Kidney capillary endothelial cell (primary cell): ENCODE measurements at places on chromosomes 5 and 9.

- DNase-seq, result no peak
Observed at GRCh38 chr9:111872886-111873285, 23.7 kb upstream of the UGCG start.

- no peak for DNase-seq
Observed at GRCh38 chr5:153352685-153353219, 137.7 kb upstream of the GRIA1 start.

DNA sequence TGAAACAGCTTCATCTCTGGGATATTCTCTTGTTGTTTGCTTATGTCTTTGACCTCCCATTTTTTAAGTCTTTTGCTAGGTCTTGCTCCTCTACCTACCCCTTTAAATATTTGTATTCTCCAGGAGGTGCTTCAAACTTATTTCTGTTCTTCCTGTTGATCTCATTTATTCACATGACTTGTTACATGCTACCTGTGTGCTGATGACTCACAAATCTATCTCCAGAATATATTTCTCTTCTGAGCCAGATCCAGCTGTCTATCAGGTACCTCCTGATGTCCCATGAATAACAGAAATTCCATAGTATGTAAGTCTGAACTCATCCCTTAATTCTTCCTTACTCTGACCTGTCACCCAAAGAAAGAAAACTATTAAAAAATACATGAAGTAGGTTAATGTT, 11.0 kb downstream of the NIPBL start:
- no peak for DNase-seq

- no peak for DNase-seq
Observed at GRCh38 chr5:39040875-39041274, 33.3 kb downstream of the RICTOR start.

DNA sequence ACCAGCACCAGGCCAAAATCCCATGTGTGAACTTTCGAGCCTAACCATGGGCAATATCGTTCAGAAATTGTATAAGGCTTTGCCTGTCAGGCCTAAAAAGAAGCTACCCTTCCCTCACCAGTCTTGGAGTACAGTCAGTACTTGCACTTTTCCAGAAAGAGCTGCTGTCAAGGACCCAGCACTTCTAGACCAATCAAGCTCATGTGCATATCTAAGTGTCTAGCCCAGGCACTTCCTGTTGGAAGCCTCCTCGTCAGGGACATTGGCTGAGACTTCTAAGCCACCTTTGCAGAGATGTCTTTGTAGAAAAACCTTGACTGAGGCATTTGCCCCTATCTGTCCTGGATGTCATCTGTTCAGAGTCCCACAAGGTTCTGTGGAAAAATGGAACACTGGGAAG, 1930.5 kb downstream of the EFNA5 start:
- no peak for DNase-seq

- no peak for DNase-seq
Observed at GRCh38 chr9:134547161-134548100, 94.2 kb upstream of the COL5A1 start.

- no peak for DNase-seq
Observed at GRCh38 chr9:353077-353476, 138.4 kb downstream of the DOCK8 start.

- DNase-seq, result no peak
Observed at GRCh38 chr5:151020304-151021110, at the start of gene GPX3. Gene GPX3, plus strand, starts transcription at chr5:151020591. Its CDS starts 64 bp downstream, at chr5:151020655.

DNA sequence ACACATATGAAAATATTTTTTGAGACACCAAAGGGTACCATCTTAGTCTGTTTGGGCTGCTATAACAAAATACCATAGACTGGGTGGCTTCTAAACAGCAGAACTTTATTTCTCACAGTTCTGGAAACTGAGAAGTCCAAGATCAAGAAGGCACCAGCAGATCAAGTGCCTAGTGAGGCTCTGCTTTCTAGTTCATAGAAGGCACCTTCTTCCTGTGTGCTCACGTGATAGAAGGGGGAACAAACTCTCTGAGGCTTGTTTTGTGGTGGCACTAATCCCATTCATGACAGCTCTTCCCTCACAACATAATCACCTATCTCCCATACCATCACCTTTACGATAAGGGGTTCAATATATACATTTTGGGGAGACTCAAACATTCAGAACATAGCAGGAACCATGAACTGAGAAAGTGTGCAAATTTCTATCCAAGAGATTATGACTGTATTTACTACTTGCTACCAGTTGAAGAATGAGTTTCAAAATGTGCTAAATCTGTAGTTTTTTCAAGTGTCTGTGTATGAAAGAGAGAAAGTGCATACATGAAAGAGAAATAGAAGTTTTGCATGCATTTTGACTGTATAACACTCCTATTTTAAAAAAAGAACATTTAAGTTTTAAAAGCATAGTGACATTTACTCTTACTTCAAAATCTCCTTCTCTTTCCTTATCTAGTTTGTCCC, 207.3 kb downstream of the PARP8 start:
- DNase-seq, result no peak

DNA sequence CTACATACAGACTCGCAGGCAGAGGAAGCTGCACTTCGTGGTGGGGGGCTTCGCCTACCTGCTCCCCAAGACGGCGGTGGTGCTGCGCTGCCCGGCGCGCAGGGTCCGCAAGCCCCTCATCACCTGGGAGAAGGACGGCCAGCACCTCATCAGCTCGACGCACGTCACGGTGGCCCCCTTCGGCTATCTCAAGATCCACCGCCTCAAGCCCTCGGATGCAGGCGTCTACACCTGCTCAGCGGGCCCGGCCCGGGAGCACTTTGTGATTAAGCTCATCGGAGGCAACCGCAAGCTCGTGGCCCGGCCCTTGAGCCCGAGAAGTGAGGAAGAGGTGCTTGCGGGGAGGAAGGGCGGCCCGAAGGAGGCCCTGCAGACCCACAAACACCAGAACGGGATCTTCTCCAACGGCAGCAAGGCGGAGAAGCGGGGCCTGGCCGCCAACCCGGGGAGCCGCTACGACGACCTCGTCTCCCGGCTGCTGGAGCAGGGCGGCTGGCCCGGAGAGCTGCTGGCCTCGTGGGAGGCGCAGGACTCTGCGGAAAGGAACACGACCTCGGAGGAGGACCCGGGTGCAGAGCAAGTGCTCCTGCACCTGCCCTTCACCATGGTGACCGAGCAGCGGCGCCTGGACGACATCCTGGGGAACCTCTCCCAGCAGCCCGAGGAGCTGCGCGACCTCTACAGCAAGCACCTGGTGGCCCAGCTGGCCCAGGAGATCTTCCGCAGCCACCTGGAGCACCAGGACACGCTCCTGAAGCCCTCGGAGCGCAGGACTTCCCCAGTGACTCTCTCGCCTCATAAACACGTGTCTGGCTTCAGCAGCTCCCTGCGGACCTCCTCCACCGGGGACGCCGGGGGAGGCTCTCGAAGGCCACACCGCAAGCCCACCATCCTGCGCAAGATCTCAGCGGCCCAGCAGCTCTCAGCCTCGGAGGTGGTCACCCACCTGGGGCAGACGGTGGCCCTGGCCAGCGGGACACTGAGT, 255.9 kb downstream of the SAXO1 start:
- no peak for DNase-seq

- no peak for DNase-seq
Observed at GRCh38 chr5:150639751-150640150, 709 bp upstream of the SYNPO start.

- DNase-seq, result no peak
Observed at GRCh38 chr9:127796225-127796813, 6.4 kb upstream of the FPGS start.

GRCh38 chr5:54524082-54524481, 6.5 kb downstream of the SNX18 start:
- no peak for DNase-seq

- DNase-seq, result no peak
Observed at GRCh38 chr5:175867587-175868347, 3.6 kb upstream of the CPLX2 start.

DNA sequence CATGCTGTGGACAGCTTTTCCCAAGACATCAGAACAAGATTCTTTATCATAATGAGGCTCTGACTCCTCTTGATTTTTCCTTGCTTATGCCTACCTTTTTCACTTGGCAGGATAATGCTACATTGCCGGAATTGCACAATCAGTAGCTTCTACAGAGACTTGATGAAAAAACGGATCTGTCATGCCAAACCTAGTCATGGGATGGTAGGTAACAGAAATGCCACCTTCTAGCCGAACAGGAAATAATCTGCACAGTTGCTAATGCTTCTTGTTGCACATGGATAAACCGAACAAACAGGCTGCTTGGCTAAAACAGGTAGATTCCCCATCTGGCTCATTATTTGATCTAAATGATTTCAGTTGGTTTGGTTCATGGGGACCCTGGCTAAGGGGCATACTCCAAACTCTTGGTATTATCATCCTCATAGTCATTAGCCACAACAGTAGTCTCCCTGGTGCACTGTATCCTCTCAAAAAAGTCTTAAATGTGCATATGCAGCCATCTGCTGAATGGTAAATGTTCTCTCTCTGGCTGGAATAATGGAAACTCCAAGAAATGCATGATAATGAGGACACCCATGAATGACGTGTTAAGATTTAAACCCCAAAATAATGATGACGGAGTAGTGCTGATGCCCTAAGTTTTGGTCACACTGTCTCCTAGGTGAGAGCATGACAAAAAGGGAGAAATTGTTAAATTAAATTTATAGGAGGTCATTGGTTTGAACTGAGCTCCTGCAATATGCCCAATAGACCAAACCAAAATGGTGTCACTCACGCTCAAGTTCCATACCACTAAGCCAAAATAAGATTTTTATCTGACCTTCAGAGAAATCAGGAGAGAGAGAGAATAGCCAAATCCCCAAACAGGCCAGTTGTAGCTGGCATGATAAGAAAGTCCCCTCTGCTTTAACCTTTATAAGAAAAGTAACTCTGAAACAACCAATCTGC, 47.0 kb downstream of the RAPGEF1 start:
- no peak for DNase-seq

DNA sequence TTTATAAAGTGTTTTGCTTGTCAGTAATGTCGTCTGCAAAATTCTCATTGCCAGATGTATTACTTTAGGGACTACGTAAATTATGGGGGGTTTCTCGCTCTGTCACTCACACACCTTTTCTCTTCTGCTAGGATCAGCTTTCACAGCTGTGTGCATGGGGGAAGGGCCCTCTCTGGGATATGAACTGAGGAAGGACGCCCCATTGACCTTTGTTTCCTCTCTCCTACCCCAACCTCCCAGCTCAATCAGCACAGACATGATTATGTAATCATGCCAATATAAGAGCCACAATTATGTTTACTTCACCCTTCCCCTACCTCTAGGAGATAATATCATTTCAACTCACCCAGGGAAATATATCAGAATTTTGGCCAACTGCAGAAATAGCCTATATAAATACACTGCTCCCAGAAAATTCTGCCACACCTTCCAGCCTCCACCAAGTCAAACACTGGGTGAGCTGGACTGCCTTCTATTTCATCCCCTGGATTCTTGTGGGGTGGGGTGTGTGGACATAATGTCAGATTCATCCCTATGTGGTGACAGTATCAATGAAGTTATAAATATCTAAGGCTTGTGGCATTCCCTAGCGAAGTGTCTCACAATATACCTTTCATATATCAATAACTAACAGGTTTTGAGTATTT, 12.6 kb upstream of the SEMA5A start:
- no peak for DNase-seq

DNA sequence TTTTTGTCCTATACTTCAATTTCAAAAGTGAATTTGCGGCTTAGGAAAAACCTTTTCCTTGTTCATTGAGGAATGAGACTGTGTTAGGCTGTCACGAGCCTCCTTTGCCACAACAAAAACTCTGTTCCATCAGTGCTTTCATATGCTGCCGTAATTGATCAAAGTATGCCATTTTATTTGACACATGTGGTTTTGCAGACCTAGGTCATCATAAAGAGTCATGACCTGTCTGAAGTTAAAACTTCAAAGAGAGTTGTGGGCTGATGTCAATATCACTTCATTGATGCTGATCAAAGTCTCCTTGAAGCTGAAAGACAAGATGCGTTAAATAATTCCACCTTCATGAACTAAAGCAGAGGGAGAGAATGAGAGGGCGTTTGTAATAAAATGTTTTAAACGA, 55.5 kb downstream of the SYK start:
- no peak for DNase-seq

DNA sequence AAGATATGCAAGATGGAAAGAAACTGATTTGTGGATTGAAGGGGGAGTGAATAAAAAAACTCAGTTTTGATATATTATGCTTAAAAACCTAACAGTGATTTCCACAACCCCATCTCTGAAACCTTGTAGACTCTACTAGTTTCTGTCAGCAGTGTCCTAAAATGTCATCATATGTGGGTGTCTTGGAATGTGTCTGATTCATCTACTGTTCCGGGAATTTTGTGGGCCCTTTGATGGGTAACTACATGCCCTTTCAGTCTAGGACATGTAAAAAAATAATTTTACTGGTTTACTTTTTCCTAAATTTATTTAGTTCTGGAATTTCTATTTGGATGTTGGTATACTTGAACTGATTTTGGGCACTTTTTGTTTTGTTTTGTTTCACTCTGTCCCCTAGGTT, 118.9 kb upstream of the NMUR2 start:
- no peak for DNase-seq

- DNase-seq, result no peak
Observed at GRCh38 chr5:97406946-97407676, 224.1 kb upstream of the RIOK2 start.

DNA sequence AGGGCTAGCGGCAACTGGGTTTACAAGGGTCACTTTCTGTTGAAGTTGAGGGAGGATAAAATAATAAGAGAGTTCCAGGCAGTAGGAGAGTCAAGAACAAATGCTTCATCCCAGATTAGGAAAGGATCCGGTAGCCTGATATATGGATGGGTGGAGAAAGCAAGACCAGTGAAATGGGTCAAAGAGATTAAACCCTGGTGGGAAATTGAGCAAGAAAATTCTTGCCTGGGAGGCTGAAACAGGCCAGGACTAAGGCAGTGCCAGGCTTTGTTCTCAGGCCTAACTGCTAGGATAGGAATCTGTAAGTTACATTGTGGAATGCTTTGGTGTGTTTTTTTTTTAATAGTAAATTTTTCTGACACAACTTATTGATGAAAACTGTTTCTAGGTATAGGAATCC, 257.4 kb upstream of the RFX3 start:
- no peak for DNase-seq

DNA sequence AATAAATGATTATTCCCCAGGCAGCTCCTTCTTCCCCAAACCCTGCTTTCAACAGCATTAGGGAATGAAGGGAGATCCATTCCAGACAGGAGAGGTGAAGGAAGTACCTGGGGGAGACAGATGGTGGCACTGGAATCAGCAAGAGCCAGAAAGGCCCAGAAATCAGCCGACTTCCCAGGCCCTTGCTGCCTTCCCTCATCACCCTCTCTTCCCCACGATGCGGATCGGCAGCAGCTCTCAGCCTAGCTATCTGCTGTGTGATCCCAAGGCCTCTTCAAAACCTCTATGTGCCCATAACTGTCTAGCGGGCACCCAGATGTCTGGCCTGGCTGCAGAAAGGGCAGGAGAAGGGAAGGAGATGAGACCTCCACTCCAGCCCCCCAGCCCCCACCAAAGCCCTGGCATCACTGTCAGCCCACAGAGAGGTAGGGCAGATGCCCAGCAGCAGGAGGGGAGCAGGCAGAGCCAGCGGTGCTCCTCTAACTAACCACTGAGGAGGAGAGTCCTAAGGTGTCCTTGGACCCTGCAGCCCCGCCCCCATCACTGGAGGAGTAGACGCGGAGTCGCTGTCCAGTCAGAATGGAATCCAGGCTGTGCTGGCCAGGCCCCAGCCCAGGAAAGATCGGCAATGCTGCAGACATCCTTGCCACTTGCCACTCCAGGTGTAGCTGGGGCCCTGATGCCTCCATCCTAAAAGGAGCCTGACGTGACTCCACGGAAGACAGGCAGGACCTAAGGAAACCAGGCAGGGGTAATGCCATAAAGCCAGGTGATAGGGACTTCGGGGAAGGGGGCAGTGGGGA, 12.7 kb downstream of the CNTFR start:
- no peak for DNase-seq
